ENCODE measurements at places on chromosomes 2 and 18.
A peak's percentile ranks its signal among the peaks of the same experiment; 100 is the strongest.

GRCh38 chr2:163943403-163944346 lies 207.9 kb upstream of the FIGN start:
- no peak for DNase-seq

GRCh38 chr2:120821446-120822160 lies 85.9 kb downstream of the GLI2 start:
- DNase-seq, result no peak

DNA sequence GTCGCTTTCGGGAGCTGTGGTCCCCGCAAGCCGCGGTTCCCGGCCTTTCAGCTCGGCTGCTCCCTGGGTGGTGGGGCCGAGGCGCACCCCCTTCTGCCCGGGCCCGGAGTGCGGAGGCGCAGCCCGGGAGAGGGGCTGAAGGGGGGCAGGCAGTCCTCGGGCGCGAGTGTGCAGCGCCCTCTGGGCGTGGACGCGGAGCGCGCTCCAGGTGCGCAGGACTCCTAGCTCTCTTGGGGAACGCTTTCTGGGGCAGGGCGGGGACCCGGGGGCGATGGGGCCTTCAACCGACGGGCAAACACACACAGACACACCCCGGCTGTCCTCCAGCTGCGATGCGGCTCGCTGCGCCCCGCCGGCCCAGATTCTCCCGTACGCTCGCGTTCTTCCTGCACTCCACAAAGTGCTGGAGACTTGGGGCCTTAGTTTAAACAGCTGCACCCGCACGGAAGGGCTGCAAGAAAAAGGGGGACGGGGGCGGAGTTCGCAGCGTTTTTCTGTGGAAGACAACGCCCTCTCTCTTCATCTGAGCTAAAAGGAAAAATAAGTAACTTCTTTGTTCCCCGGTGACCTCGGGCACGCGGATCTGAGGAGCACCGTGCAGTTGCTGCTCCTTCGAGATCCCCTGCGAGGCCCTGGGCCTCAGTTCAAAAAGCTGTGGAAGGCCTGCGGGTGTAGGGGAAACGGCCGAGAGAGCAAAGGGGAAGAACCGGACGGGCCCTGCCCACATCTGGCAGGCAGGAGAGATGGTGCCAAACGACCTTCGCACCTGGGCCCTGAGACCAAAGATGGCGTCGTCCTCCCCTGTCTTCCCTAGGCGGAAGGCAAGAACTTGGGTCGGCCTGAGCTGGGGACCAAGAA lies 593 bp upstream of the SDC1 start:
- DNase-seq, result peak; percentile 54

GRCh38 chr2:42492691-42493467 lies 903 bp downstream of the KCNG3 start:
- DNase-seq, result peak; percentile 16
